ENCODE measurements at places on chromosomes 4 and X.

- DNase-seq = no peak
These were observed 10.9 kb downstream of the DCK start for GRCh38 chr4:71004281-71004851.

- DNase-seq = no peak
These were observed 19.0 kb upstream of the NHS start for GRCh38 chrX:17355976-17356375.

GRCh38 chr4:24428850-24429249, 155.5 kb downstream of the DHX15 start:
- DNase-seq = no peak

- DNase-seq = no peak
These were observed 10.2 kb downstream of the PDGFC start for GRCh38 chr4:156961196-156962057.

GRCh38 chr4:13209600-13209999, 274.5 kb downstream of the RAB28 start:
- no peak for DNase-seq

- DNase-seq = no peak
These were observed 41.6 kb downstream of the USP46 start for GRCh38 chr4:52617336-52618020.

GRCh38 chr4:159221280-159221679, 118.4 kb downstream of the RAPGEF2 start:
- no peak for DNase-seq

DNA sequence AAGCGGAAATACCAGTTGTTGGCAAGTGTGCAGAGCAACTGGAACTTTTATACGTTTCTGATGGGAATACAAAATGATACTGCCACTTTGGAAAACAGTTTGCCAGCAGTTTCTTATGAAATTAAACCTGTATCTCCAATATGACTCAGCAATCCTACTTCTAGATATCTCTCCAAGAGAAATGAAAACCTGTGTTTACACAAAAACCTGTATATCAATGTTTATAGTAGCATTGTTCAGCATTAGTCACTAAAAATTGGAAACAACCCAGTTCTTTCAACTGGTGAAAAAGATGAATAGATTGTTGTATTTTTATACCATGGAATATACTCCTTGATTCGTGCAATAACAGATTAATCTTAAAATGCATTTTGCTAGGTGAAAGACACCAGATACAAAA, 26.8 kb downstream of the ATP7A start:
- no peak for DNase-seq
